ENCODE measurements at places on chromosomes 5 and 9. TPM values are rescaled to one million over a fixed set of nuclear protein-coding genes. Genes with fewer than 3 reads are reported as not detected.

The SPAAR gene
- polyA plus RNA-seq: 1.9 TPM

The LCN2 gene
- 0.78 TPM for polyA plus RNA-seq

The KIF4B gene
- polyA plus RNA-seq: 0.24 TPM

The TAF1L gene
- polyA plus RNA-seq: 0.09 TPM

The MZB1 gene
- polyA plus RNA-seq: 1.1 TPM

The PCDH12 gene
- 15.7 TPM for polyA plus RNA-seq

The SLC38A9 gene
- 38.3 TPM for polyA plus RNA-seq

The MYMK gene
- not detected for polyA plus RNA-seq

The GAS1 gene
- polyA plus RNA-seq: 35.4 TPM

The FIBCD1 gene
- 0.49 TPM for polyA plus RNA-seq

The PCDHA13 gene
- 0.07 TPM for polyA plus RNA-seq

The HMMR gene
- 20.7 TPM for polyA plus RNA-seq

The RAI14 gene
- 87.9 TPM for polyA plus RNA-seq

The IL4 gene
- polyA plus RNA-seq: 0.37 TPM

The NTRK2 gene
- polyA plus RNA-seq: 111 TPM

The SUSD1 gene
- polyA plus RNA-seq: 31.7 TPM

All from renal pelvis (tissue), 12 donors.